ENCODE measurements at places on chromosomes 2 and 18.

DNA sequence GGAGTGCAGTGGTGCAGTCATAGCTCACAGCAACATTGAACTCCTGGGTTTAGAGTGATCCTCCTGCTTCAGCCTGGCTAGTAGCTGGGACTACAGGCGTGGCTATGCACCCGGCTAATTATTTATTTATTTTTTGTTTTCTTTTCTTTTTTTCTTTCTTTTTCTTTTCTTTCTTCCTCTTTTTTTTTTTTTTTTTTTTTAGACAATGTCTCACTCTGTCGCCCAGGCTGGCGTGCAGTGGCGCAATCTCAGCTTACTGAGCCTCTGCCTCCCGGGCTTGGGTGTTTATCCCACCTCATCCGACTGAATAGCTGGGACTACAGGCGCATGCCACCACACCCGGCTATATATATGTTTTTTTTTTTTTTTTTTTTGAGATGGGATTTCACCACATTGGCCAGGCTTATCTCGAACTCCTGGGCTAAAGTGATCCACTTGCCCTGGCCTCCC, 1.4 kb upstream of the ANXA4 start:
- no peak for DNase-seq

DNA sequence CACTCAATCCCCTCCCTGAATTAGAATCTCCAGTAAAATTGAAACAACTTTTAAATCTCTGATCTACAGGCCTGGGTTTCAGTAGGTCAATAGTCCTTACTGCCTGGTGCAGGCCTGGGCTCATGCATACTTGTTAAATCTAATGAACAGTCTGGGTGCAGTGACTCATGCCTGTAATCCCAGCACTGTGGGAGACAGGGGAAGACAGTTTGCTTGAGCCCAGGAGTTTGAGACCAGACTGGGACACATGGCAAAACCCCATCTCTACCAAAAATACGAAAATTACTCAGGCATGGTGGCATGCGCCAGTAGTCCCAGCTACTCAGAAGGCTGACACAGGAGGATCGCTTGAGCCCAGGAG, 94.7 kb upstream of the SP3 start:
- DNase-seq = no peak

GRCh38 chr2:47237375-47238334, 82.5 kb upstream of the STPG4 start:
- no peak for DNase-seq

DNA sequence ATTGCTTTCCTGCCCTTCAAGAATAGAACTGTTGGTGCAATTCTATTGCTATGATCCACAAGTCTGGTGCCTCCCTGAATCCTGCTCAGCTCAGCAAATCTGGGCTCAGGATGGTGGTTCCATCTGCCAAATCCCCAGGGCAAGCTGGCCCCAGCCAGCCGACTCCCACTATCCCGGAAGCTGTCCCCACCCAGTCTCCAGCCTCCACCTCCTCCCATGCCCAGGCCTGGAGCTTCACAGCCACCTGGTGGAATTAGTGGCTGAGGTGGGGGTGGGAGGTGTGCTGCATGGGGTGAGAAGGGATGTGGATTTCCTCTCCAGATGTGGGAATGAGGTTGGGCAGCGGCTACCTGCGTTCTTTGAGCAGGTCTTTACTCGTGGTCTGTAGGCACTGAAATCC, 119.3 kb upstream of the SMAD2 start:
- DNase-seq = no peak

DNA sequence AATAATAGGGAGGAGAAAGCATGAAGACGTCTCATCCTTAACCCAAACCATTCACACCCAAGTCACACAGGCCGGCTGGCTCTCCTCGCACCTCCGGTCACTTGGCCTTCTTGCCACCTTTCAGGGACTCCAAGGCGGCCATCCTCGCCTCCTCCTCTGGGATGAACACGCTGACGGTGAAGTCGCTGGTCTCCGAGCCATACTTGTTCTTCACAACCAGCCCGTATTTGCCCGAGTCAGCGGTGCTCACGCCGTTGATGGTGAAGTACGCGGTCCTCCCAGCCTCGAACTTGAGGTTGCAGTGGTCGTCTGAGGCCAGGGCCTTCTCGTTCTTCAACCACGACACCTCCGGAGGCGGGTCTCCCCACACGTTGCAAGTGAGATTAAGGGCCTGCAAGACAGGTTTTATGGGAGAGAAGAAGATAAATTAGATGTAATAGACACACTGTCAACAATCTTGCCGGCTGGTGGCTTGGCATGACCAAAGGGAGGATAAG, 54.3 kb upstream of the LPIN2 start:
- DNase-seq = no peak

Measured in Jurkat, Clone E6-1 (cell line).